ENCODE measurements at places on chromosomes 3 and 15.

GRCh38 chr15:78148392-78149067, 632 bp upstream of the IDH3A start:
- DNase-seq: no peak

- no peak for DNase-seq
Observed at GRCh38 chr3:36514171-36514570, 133.9 kb downstream of the STAC start.

DNA sequence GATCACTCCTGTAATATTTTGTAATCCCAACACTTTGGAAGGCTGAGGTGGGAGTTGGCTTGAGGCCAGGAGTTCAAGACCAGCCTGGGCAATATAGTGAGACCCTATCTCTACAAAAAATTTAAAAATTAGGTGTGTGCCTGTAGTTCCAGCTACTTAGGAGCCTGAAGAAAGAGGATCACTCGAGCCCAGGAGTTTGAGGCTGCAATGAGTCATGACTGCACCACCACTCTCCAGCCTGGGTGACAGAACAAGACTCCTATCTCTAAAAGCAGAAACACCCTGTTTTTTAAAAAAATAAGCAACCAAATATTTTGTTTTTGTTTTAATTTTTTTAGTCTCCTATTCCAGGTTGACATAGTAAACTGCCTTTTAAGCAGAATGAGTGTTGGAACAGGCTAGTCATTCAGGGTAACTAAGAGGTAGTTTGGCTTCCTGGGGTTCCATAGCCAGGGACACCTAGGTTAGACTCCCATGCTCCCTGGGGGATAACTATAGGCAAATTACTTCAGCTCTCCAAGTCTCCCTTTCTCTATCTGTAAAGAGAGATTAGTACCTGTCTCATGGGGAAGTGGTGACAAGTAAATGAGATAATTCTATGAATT, 114.6 kb upstream of the C15orf61 start:
- DNase-seq: no peak

DNA sequence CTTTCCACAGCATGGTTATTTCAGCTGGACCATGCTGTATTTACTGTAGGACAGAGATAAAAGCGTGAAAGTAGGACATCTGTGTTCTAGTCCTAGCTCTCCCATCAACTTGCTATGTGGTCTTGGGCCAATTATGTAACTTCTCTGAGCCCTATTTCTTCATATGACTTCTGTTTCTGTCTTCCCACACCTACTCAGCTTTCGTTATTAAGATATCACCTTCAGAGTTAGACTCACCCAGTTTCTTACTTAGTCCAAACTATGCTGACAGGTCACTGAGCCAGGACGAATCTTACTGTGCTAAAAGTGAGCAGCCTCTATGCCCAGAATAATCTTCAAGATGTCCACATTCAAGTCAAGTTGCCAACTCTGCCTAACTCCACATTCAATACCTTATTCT, 283.7 kb downstream of the IL5RA start:
- DNase-seq: no peak

- no peak for DNase-seq
Observed at GRCh38 chr15:71596672-71597071, 213.7 kb upstream of the NR2E3 start.

DNA sequence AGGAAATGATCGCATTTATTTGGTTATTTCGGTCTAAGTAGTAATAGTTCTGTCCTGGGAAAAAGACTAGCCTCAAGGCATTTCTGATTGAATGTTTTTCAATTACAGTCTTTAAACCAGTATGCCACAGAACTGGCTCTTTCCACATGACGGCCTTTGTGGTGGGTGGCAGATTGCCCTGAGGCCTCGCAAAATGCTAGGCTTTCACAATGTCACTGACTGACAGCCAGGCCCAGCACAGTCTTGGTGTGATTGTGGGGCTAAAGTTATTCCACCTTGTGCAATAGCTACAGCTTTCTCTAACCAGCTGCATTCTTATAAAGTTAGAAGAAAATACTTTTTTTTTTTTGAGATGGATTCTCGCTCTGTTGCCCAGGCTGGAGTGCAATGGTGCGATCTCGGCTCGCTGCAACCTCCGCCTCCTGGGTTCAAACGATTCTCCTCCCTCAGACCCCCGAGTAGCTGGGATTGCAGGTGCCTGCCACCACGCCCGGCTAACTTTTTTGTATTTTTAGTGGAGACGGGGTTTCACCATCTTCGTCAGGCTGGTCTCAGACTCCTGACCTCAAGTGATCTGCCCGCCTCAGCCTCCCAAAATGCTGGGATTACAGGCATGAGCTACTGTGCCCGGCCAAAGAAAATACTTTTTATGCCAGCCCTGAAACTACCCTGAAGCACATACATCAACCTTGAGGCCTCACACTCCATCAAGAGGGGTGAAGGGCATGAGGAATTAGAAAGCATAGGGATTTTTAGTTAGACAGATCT, 2.5 kb upstream of the ADIPOQ start:
- DNase-seq: no peak

GRCh38 chr3:104785947-104786346, 580.8 kb upstream of the ALCAM start:
- DNase-seq: no peak

- no peak for DNase-seq
Observed at GRCh38 chr3:95271395-95271794, 1208.5 kb downstream of the NSUN3 start.

DNA sequence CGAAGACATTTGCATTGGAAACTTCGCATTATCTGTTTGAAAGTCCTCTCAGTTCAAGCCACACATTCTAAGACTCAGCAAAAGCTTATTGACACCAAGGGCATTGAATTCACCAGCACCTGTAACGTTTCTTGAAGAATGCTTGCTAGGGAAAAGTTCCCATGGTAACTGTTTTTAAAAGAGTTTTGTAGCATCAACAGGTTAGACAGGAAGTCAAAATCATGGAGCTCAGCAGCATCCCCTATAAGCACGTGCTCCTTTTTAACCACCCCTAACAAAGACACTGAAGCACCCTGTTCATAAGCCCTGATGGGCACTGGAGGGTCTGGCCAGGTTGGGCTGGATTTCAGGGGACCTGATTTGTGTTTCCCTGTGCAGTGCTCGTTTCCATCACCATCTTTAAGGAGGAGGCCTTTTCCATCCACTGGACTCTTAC, 229.7 kb upstream of the BHLHE40 start:
- no peak for DNase-seq

- DNase-seq: no peak
Observed at GRCh38 chr3:96416549-96417255, 397.7 kb upstream of the EPHA6 start.

DNA sequence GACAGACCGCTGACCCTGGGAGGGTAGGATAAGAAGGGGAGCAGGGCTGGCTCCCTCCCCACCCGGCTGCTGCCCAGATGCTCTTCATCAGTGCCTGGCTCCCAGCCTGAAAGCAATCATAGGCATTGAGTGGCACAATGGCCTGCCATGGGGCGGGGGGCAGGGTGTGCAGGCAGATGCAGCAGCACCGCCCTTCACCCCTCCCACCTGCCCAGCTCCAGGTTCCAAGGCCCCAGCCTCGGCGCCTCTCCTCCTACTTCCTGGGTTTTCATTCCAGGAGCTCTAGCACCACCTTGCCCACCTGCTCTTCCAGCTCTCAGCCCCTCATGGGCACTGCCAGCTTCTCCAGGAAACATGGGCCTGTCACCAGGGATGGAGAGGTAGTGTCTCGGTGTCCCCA, 101.7 kb downstream of the MEGF11 start:
- peak; percentile 94 for DNase-seq

DNA sequence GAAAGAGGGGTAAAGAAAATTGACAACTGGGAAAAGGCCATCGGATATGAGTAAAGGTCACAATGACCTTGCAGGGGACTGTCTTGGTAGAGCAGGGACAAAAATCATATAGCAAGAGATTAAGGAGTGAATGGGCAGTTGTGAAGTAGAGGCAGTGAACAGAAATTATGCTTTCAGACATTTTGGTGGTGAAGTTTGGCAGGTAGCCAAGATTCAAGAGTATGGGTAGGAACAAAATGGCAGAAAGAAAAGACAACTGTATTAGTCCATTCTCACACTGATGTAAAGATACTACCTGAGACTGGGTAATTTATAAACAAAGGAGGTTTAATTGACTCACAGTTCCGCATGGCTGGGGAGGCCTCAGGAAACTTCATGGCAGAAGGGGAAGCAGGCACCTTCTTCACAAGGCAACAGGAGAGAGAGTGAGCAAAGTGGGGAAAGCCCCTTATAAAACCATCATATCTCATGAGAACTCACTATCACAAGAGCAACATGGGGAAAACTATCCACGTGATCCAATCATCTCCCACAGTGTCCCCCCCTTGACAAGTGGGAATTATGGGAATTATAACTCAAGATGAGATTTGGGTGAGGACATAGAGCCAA, 84.0 kb downstream of the CGNL1 start:
- no peak for DNase-seq

GRCh38 chr3:53821631-53822121, 24.5 kb downstream of the CHDH start:
- DNase-seq: no peak

DNA sequence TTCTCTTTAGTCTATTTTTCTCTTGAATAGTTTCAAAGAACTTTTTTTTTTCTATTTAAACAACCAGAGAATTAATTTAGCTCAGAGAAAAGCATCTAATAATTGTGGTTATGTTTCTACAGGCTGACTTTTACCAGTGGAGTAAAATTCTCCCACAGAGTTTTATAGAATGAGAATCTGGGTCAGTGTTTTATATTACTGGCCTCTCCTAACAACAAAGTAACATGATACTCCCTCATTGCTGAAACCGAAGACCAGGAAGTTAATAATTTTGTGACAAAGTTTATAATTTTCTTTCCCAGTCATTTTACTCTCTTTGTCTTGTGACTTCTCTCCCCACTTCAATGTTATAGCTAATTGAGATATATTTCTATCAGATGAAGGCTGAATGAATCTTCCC, 946.9 kb downstream of the EPHA3 start:
- no peak for DNase-seq

Measured in NCI-H1694 treated with DMSO at 0.1 percent for 48 hours (cell line).